ENCODE measurements at places on chromosomes 2 and 18.

GRCh38 chr2:231664727-231665126 is 43.6 kb upstream of the PTMA start:
- no peak for DNase-seq

DNA sequence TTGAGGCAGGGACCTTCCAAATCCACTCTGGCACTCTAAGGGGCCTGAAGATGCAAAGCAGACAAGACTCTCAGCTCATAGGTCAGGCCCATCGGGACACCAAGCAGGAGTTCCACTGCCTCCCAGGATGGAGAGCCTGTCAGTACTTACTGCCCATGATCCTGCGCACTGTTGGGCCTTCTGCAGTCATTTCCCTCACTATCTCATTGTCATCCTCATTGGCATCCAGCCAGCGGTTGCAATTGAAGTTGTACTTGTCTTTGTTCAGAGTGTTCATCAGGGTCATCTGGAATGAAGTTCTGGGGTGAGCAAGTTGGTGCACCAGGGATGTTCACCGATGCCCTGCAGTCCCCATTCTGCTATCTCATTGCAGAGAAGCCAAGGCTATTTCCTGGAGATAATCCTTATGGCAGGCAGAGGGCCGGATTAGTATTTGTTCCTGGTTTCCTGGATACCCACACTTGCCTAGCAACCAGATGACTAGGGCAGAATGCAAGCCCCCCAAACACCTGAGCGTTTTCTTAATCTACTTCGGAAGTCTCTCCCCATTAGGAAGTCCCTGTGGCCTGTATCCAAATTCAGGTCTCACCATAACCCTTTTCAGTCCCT is 65.1 kb downstream of the LOXHD1 start:
- no peak for DNase-seq

DNA sequence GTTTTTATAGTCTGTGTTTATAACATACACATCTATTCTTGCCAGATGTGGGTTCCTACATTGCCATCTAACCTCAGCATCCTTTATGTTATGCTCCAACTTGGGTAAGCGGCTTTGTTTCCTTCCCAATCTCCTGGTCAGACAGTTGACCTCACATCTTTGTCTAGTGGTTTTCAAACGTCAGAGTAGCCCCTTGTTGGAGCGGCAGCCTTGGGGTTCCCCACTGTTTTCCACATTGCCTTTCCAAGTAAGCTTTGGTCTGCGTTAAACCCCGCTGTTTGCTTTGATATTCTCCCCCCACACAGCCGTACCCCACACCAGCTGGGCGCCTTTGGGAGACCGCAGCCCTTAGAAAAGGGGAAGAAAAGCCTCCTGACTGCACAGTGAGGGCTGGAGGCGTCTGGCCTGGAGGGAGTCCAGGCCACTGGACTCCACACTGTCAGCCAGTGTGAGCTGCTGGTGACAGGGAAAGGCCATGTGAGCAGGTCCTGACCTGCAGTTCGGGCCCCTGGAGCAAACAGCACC is 83.3 kb downstream of the MALT1 start:
- no peak for DNase-seq

DNA sequence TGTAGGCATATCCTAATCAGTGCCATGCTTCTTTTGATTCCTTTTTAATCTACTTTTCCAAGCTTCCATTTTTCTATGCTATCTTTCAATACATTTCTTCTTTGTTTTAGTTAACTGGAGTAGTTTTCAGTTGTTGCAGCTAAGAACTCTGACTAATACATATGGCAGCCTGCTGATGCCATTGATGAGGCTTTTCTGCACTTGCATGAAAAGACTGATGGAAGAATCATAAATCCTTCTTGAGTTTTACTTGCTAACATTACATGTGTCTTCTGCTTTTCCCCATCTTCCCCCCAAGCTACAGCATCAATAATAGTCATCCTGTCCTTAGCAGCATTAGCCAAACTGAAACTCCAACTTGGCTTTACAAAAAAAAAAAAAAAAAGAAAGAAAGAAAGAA is 203.3 kb downstream of the LRP1B start:
- DNase-seq, result no peak

- no peak for DNase-seq
These were observed 223.9 kb upstream of the CWC22 start for GRCh38 chr2:180231015-180231414.

DNA sequence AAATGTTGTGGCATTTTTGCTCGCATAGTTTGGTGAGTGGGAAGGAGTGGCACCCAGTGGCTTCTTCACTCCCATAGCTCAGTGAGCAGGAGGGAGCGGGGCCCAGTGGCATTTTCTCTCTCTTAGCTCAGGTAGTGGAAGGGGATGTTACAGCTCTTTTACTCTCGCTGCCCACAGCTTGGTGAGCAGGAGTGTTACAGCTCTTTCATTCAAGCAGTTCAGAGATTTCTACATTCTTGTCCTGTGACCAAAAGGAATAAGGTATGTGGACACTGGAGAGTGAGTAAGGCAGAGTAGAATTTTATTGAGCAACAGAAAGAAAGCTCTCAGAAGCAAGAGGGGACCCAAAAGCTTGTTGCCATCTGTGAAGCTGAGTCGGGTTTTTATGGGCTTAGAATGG is 192.4 kb downstream of the SPAG16 start:
- peak; percentile 7 for DNase-seq

GRCh38 chr2:10930721-10931516 is 19.2 kb downstream of the KCNF1 start:
- DNase-seq, result no peak

DNA sequence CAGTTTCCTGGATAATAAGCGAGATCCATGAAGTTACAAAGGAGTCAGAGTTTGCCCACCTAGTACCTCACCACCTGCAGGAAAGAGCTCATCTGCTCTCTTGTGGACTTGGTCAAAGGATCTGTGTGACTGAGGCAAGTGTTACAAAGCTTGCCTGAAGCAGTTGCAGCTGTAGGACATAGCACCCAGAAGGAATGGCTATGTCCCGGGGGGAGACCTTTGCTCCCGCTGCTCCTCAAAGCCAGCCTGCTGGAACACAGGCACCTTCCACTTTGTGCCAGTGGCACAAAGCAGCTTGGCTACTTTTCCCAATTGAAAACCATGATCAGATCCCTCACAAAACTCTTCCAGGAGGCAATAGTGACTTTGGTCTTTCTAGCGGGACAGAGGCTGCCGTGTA is 3.1 kb upstream of the SULT1C2 start:
- DNase-seq, result no peak

- peak; percentile 10 for DNase-seq
These were observed 488.6 kb upstream of the SMIM21 start for GRCh38 chr18:75915941-75916623.

GRCh38 chr2:238585836-238586821 is 159.4 kb downstream of the ASB1 start:
- no peak for DNase-seq

DNA sequence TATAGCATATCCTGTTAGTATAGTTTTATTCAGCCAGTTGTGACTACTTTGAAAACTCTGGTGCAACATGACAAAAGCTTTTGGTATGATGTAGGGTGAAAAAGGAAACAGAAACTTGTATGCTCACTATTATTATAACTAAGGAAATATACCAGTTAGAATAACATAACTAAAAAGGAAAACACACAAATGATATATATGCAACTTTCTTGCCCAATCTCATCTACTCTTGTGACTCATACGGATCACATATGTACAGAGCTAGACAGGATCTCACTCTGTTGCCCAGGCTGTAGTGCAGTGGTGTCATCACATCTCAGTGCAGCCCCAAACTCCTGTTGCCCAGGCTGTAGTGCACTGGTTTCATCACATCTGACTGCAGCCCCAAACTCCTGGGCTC is 12.4 kb upstream of the TLK1 start:
- DNase-seq, result no peak

DNA sequence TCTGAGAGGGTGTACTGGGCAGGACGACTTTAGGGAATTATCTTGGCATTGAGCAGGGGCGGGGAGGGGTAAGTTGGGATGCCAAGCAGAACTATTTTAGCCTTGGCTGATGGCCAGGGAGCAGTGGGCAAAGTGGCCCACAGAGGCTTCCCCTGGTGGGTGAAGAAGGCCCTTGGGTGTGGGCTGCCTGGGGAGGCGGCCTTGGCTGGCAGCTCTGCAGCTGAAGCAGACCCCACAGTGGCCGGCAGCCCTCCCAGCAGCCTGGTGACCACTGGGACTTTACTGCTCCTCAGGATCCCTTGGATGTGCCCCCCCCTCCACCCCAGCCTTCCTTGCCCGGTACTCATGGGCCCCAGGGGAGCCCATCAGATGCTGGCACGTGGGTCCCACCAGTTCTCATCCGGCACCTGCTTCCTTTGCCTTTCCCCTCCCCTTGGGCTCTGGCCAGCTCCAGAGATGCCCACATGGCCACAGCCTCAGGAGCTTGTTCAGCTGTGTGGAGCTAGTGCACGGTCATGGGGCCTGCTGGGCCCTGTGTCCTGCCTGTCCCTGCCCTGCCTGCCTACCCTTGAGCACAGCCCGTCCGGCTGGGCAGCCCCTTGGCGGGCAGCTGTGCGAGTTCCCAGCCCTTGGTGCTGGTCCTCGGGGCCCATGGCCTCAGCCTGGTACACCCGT is 122.1 kb upstream of the HS6ST1 start:
- DNase-seq, result no peak

DNA sequence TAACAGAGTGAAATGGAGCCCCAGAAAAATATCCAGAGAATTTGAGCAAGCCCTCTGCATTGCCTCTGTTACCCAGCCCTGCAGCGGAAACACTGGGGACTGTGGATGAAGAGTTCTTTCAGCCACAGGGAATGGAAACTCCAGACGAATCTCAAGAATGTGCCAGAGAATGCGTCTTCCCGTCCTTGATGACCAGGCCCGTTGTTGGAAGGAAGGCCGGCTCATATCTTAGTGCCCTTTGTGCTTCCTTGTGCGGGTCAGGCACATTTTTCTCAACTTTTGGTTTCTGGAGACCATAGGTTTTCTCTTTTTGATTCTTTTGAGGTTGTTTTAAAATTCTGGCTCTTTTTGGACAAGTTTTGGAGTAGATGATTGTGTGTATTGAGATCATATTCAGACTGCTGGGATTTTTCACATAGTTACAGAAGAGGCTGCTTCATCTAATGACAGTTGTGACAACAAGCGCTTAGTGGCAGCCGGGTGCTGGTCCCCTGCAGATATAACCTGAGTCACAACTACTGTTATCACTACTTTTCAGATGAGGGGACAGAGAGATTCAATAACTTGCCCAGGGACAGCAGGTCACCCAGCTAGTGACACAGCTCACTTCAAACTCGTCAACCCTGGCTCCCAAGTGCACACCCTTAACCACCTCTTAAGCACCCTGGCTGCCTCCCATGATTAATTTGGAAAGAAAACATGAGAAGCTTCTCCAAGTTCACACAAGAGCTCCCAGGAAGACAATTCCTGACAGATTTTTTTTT is 15.7 kb downstream of the MAL start:
- no peak for DNase-seq

DNA sequence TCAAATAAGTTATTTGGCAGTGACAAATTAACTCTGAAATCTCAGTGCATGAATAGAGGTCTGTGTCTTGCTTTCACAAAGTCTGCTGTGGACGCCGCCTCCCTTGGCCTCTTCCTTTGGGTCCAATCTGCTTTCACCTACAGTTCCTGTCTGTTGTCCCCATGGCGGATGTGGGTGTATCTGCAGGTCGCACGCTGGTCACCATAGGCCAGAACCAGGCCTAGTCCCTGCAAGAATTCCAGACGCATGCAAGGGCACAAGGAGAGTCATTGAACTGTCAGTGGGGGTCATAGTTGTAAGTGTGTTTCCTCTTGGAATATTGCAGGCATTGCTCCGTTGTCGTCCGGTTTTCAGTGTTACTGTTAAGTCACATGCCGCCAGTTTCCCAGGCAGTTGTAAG is 7.4 kb downstream of the SOCS6 start:
- no peak for DNase-seq

DNA sequence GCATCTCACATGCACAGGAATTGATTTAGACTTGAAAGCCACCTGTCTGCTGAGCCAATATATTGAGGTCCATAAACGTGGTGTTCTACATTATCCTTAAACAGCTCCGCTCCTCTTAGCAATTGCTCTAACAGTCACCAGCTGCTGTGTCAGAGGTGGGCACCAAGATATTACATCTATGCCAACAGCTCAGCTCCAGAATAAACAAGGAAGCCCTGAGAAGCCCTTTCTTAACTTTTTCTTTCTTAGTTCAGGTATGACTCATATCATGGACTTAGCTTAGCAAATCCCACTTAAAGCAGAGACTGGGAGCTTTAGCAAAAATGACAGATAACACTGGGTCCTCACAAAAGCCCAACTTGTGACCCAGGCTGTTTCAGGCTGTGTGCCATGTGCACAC is 436.6 kb downstream of the IRS1 start:
- DNase-seq, result peak; percentile 43

DNA sequence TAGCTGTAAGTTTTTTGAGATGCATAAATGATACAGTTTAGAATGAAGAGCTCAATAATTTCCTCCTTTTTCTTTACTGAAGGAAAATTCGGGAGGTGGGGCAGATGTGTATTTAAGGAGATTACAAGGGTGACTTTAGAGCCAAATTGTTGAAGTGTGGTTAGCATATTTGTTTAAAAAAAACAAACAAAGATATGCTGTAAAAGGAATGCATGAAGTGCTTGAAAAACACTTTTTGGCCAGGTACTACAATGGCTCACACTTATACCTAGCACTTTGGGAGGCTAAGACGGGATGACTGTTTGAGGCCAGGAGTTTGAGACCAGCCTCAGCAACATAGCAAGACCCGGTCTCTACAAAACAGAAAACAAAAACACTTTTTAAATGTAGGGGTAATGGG is 38.4 kb downstream of the CD302 start:
- no peak for DNase-seq

DNA sequence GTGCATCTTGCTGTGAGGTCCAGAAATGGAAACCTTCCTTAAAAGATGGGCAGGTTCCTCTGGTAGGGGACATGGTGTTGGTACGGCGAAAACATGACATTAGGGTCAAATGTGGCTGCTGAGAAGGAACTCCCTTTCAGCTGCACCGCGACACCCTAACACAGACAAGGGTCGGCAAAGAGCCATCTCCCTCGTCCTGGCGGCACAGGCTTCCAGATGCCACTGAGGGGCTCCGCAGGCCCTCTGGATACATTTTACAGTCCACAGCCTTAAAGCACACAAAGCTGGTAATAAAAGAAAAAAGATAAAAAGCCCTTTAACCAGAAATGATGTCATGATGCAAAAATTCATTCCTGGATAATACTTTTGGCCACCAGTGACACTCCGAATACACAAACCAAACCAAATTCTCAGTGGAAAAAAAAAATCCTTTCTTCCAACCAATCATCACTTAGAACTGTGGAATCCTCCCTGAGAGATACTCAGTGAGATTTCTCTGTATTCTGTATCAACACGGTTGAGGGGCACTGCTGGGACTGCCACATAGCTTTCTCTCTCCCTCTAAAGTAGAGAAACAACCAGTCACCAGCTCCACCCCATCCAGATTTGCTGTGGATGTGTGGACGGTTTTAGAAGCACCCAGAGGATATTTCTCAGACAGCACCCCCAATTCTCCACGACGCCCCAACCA is 174.8 kb downstream of the HDAC4 start:
- peak; percentile 77 for DNase-seq

- no peak for DNase-seq
These were observed 32.5 kb upstream of the MRPL33 start for GRCh38 chr2:27739058-27739373.

- no peak for DNase-seq
These were observed 99.1 kb downstream of the SLC25A12 start for GRCh38 chr2:171794918-171795317.

GRCh38 chr2:31397094-31397493 is 17.4 kb downstream of the XDH start:
- no peak for DNase-seq

- DNase-seq, result peak; percentile 44
These were observed 285.1 kb downstream of the SS18 start for GRCh38 chr18:25805323-25805722.

GRCh38 chr2:97714084-97714949 is 941 bp downstream of the ZAP70 start:
- DNase-seq, result no peak

Data from AG08396 (cell line).